H7 (cell line): ENCODE measurements at places on chromosomes 6 and 20. TPM values are rescaled to one million over a fixed set of nuclear protein-coding genes. Genes with fewer than 3 reads are reported as not detected.

DNA sequence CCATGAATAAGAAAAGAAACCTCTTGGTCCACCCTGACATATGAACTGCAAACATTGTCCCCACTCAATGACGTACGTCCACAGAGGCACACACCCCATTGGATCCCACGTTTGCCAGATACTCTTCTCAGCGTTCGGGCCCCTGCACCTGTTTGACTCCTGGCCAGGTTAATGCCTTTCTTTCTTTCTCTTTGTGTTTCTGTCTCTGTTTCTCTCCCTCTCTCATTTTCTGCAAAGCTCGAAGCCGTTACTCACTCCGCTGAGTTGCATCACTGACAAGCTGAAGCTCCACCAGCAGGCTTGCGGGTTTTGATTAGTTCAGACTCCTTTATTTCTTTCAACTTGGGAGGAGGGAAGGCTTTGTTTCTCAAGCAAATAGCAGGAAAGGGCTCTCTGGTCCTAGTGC, 135.5 kb upstream of the SUPT3H start:
- peak; percentile 8 for DNase-seq

- DNase-seq: no peak
Measured at GRCh38 chr6:124671324-124671723, 290.9 kb upstream of the RNF217 start.

DNA sequence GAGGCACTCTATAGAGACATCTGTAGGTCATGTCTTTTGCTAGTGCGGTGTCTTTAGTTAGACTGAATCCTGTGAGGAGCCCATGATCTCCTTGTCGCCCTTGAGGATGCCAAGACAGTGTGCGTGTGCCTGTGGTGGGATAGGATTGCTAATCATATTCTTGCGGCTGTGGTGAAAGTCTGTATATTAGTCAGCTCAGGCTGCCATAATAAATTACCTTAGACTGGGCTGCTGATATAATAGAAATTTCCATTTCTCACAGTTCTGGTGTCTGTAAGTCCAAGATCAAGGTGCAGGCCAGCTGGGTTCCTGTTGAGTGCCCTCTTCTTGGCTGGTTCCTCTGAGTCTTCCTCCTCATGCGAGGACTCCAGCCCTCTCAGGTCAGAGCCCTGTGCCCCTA, 141.2 kb downstream of the JARID2 start:
- DNase-seq: no peak

DNA sequence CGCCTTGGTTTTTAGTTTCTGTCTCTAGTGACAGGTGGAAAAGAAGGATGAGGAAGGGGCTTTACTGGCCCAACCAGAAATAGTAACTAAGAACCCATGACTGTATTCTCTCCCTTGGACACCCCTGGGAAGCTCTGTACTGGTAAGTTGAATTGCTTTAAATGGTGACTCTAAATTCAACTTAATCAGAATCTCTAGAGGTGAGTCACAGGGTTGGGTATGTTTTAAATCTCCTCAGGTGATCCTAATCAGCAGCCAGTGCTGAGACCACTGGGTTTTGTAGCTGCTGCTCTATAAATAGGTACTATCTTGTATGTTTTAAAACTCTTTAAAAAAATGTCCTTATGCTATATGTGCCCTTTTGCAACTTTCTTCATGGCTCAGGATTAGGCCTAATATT, 314.0 kb upstream of the ECI2 start:
- no peak for DNase-seq

- DNase-seq: no peak
Measured at GRCh38 chr6:44706011-44706410, 318.5 kb downstream of the CDC5L start.

- DNase-seq: no peak
Measured at GRCh38 chr6:112027942-112028674, 25.8 kb upstream of the CCN6 start.

- no peak for DNase-seq
Measured at GRCh38 chr20:47164140-47164539, 192.4 kb downstream of the ZMYND8 start.

GRCh38 chr6:169092375-169092774, 161.3 kb downstream of the THBS2 start:
- DNase-seq: no peak

GRCh38 chr6:36612101-36612625, 18.0 kb downstream of the SRSF3 start:
- DNase-seq: no peak

- DNase-seq: no peak
Measured at GRCh38 chr6:139068846-139069245, 40.3 kb downstream of the ABRACL start.

- no peak for DNase-seq
Measured at GRCh38 chr20:51419231-51419630, 123.3 kb downstream of the NFATC2 start.

DNA sequence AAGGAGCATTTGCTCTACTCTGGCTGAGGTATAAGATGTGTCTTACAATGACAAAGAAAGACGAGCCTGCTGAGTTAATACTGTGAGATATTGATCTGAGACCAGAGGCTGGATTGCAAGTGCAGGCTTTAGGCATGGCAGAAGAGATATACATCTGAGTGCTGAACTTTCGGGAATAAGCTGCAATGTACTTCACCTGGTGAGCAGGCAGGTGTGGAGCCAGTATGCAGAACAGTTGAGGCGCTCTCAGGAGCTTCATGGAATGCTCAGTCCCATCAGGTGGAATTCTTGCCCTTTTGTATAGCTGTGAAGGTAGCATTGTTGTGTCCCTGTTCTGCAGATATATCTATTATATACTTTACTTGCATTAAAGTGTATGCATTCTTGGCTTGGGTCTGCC, 179.3 kb upstream of the RIMS1 start:
- DNase-seq: peak; percentile 4

- peak; percentile 70 for DNase-seq
Measured at GRCh38 chr20:17611540-17612286, 41.8 kb downstream of the DSTN start.

DNA sequence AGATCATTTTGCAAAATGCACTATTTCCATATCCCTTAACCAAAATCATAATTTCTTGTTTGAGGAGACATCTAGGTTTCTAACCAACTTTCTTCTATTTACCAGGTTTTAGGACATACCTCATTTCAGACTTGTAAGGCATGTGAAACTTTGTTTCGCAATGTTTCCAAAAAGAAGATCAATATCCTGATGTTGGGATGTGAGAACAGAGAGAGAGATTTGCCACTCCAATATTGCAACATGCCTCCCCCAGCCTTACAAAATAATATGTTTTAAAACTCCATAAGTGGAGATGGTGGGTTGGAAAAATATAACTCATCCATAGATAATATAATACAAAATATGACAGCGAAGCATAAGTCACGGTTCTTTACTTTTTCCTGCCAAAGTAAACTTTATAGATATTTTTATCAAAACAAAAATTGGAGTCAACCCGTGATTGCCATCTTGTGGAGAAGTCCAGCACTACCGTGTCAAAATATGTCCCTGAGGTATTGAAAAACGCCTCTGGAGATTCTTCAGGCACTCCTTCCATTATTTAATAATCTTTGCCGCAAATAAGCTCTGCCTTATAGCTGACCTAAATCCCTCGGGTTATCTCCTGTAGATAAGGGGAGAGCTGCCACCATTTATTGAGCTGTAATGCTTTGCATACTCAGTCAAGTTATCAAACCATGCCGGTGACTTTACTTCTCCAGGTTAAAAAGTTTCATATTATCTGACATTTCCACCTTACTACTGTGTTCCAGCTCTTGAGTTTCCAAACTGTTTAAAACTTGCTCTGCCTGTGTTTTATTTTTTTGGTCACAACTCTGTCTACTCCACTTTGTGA, 534.2 kb downstream of the HACE1 start:
- DNase-seq: peak; percentile 35

DNA sequence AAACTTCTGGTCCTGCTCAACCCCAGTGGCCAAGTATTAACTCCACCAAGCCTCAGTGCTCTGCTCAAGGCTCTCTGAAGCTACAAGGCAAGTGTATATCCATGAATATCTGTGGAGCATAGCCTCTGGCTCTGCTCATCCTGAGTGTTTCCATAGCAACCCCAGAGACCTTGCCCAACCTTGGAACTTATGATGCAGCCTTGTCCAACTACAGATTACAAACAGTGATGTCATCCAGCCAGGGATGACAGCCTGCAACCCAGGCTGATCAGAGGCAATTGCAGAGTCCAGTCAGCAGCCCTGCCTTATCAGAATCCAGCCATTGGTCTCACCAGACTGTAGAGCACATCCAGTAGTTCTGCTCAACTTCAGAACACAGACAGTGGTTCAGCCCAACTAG, 65.5 kb upstream of the SPACA1 start:
- no peak for DNase-seq

GRCh38 chr6:109105681-109106080, 10.4 kb downstream of the CEP57L1 start:
- no peak for DNase-seq

GRCh38 chr6:28211840-28212509, 13.1 kb upstream of the ZSCAN9 start:
- DNase-seq: peak; percentile 44

- DNase-seq: no peak
Measured at GRCh38 chr6:34305982-34306708, 57.3 kb upstream of the SMIM29 start.

GRCh38 chr20:53428588-53428987, 165.1 kb downstream of the ZNF217 start:
- DNase-seq: no peak

DNA sequence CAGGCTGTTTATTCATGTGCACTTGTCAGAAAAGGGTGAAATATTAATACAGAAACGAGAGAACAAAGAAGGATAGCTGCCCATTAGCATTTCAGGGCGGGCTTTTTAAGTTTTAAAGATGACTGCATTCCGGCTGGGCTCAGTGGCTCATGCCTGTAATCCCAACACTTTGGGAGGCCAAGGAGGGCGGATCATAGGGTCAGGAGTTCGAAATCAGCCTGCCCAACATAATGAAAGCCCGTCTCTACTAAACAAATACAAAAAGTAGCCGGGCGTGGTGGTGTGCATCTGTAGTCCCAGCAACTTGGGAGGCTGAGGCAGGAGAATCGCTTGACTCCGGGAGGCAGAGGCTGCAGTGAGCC, 130.5 kb downstream of the HFE start:
- DNase-seq: no peak

DNA sequence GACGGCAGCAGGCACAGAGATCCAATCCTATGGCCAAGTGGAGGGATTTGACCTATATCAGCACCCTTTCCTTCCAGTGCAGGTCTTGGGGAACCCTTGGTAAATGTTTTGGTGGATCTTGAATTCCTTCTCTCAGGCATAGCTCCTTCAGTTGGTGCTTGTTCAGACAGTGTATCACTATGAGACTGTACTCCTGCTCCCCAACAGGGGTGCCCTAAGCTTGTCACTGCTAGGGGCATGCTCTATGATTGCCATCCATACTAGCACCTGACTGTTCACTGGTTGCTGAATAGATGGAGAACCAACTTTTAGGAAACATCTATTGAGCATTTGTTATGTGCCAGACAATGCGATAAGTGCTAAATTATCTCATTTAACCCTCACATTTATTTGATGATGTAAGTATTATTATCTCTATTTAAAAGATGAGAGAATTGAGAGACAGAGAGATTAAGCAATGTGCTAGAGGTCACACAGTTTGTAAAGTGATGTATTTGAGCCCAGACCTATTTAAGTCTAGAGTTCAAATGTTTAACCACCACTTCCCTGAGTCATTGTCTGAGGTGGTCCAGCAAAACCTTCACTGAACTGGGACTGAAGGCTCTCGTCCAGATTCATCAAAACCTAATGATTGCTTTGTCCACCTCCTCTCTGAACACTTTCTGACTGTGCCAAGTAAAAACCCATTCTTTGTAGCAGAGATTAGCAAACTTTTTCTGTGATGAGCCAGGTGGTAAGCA, 34.3 kb downstream of the ADGRF1 start:
- DNase-seq: no peak

DNA sequence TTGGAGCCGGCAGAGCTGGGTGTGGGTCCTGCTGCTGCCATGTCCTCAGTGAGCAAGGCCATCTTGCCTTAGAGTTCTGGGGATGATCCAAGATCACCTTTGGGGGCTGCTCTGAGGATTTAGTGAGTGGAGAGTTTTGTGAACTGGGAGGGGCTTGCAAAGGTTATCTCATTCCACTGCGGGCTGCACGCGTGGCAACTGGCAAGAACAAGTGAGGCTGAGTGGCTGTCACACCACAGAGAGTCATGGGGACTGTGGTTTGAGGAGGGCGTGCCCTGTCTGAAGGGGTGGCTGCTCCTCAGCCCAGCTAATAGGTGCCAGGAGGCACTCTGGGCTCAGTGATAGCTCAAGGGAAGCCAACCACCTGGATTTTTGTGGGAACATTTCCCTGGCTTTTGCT, 37.6 kb downstream of the TTLL9 start:
- no peak for DNase-seq

DNA sequence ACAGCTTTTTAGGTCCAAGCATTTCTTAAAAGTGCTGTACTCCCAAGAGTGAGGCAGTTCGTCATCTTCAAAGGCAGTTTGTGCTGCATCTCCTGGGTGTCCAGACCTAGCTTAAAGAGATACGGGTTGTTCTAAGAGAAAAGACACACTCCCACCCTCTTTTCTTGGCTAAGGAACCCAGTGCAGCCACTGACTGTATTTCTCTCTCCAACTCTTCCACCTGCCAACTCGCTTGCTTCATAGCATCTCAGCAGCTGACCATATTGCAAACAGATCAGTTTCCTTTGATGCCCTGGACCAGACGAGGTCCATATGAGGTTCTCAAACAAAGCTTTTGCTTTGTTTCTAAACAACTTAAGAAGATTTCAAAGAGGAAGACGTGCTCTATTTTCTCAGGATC, 101.1 kb downstream of the ISM1 start:
- DNase-seq: no peak

DNA sequence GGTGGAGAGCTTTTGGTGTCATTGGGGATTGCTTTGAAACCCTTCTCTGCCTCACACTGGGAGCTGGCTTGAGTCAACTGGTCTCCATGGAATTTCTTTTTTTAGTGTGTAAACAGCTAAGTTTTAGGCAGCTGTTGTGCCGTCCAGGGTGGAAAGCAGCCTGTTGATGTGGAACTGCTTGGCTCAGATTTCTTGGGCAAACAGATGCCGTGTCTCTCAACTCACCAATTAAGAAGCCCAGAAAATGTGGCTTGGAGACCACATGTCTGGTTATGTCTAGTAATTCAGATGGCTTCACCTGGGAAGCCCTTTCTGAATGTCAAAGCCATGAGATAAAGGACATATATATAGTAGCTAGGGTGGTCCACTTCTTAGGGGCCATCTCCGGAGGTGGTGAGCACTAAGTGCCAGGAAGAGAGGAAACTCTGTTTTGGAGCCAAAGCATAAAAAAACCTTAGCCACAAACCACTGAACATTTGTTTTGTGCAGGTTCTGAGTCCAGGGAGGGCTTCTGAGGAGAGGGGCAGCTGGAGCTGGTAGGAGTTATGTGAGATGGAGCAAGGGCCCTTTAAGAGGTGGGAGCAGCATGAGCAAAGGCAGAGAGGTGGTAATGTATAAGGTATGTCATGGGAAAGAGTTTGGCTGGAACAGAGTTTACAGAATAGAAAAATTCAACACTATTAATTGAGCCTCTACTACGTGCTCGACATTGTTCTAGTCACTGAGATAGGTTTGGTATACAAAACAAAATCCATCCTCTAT, 31.2 kb downstream of the SRSF3 start:
- DNase-seq: no peak

- no peak for DNase-seq
Measured at GRCh38 chr20:53778041-53778516, 184.4 kb upstream of the ZNF217 start.

GHRH gene
- not detected in 2 replicates for total RNA-seq

THBS2 gene
- 12.7 and 13.3 TPM in 2 replicates for total RNA-seq

TRIM31 gene
- total RNA-seq: not detected in 2 replicates

DDX43 gene
- 0.07 and 0.15 TPM in 2 replicates for total RNA-seq

TAF4 gene
- total RNA-seq: 5.2 and 8.0 TPM in 2 replicates

HLA-DOA gene
- total RNA-seq: 2.3 and 6.1 TPM in 2 replicates

HLA-DQA2 gene
- not detected in 2 replicates for total RNA-seq

MROH8 gene
- total RNA-seq: 1.1 and 1.3 TPM in 2 replicates

SCUBE3 gene
- total RNA-seq: 0.45 and 0.70 TPM in 2 replicates
